Smooth muscle cell of the pulmonary artery (primary cell): ENCODE measurements at places on chromosomes 2 and 18. TPM values are rescaled to one million over a fixed set of nuclear protein-coding genes. Genes with fewer than 3 reads are reported as not detected.

MREG gene
- 2.8 and 4.4 TPM in 2 replicates for total RNA-seq

CPO gene
- not detected in 2 replicates for total RNA-seq

GALNT13 gene
- 0.20 and 1.5 TPM in 2 replicates for total RNA-seq

HADHB gene
- 103 and 112 TPM in 2 replicates for total RNA-seq

VAMP8 gene
- 0.33 and 0.85 TPM in 2 replicates for total RNA-seq

ZC3H15 gene
- 48.7 and 55.7 TPM in 2 replicates for total RNA-seq

RNASEH1 gene
- total RNA-seq: 25.1 and 30.5 TPM in 2 replicates
